ENCODE measurements at places on chromosomes 16 and 17.

DNA sequence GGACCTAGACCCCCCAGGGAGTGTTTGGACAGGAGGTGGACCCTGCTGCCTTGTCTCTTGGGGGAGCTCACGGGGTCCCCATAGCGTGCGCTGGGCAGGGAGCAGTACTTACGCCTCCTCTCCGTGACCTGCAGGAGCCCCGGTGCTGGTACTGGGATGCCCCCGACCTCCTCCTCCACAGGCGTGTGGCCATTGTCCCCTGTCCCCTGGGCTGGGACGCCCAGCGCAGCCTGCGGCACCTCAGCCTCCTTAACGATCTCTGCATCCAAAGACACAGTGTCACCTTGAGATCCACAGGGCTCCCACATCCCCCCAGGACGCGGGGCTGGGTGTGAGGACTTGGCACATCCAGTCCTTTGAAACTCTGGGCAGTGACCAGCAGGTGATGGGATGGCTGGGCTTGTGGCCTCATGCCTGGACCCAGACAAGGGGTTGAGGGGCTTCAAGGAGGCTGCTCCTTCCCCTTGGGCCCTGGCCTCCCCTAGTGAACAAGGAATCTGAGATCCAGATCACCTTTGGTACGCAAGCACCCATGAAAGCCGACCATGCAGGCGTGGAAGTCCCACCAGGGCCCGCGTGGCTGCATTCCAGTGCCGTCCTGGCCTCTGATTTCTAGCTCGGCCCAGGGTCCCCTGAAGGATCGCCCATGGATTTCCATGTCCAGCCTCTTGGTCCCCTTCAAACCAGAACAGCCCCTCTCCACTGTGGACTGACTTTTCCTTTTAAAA is 9.9 kb downstream of the DBNDD1 start:
- DNase-seq = no peak

- DNase-seq = peak; percentile 41
Measured at GRCh38 chr17:72560303-72561247, 439.8 kb downstream of the SOX9 start.

- DNase-seq = no peak
Measured at GRCh38 chr17:79970576-79971068, 65.0 kb downstream of the TBC1D16 start.

DNA sequence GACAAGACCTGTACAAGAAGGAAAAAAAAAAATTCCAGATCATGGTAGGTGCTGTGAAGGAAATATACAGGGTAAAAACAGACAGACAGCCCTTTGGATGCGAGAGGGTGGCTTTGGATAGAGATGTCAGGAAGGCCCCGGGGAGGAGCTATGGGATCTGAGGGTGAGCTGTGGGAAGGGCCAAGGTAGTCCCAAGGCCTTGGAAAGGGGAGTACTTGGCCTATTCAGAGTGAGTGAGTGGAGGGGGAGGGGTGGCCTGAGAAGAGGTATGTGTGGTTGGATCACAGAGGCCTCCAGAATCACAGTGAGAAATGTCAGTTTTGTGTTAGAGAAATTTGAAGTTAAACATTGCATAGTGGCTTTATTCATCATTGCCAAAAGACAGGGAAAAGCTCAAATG is 31.2 kb upstream of the AKTIP start:
- DNase-seq = no peak

DNA sequence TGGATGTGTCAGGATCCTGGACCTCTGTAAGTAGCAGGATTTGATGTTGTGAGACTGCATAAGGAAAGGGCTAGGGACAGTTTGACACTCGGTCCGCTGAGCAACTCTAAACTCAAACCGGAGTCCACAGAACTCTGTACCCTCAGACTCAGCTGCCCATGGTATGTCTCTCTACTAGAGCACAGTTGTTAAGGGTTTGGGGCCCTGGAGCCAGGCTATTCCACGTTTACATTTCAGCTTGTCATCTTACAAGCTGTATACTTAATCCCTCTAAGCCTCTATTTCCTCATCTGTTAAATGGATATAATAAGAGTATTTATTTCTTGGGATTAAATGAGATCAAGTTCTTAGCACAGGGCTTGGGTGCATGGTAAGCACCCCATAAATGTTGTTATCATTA is 27.9 kb downstream of the HOXB1 start:
- no peak for DNase-seq

GRCh38 chr16:83779886-83780285 is 27.9 kb upstream of the HSBP1 start:
- DNase-seq = peak; percentile 54

GRCh38 chr17:53818929-53819328 is 3.8 kb upstream of the KIF2B start:
- DNase-seq = no peak

DNA sequence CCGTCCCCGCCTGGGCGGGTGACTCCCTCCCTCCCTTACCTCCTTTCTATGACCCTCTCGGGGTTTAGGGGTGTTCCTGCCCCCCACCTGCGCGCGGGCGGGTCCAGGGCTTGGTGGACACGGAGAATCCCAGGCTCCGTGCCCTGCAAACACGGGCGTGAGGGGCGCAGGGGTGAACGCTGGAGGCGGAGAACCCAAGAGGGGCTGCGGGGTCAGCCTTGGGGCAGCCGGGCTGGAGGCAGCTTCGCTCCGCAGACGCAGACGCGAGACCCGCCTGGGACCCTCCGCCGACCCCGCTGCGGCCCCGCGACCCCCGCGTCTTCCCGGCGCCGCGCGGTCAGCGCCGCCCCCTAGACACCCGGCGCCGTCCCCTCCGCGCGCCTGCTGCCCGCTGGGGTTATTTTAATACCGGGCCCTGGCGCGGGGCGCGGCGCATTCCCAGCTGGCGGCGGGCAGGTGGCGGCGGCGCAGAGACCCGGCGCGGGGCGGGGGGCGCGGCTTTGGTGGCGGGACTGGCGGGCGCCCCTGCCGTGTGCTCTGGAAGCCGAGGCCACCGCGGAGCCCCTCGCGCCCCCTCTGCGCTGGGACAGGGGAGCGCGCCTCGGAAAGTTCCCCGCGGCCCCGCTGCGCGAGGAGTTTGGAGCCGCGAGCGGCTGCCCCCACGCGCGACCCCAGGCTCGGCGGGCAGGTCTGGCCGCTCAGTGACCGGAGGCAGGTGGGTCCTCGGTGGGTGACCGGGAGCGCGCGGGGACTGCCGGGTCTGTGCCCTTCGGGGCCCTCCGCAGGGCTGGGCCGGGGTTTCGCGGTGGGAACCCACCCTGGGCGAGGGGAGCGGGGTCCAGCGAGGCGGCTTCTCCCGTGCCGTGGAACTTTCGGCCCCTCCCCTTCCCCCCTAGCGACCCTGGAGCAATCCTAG is at the start of gene UTS2R:
Gene UTS2R (plus strand): TSS at position 433 of the 916 bp plus-strand sequence. CDS start 2,560 bp downstream, outside the sequence.
- DNase-seq = no peak

DNA sequence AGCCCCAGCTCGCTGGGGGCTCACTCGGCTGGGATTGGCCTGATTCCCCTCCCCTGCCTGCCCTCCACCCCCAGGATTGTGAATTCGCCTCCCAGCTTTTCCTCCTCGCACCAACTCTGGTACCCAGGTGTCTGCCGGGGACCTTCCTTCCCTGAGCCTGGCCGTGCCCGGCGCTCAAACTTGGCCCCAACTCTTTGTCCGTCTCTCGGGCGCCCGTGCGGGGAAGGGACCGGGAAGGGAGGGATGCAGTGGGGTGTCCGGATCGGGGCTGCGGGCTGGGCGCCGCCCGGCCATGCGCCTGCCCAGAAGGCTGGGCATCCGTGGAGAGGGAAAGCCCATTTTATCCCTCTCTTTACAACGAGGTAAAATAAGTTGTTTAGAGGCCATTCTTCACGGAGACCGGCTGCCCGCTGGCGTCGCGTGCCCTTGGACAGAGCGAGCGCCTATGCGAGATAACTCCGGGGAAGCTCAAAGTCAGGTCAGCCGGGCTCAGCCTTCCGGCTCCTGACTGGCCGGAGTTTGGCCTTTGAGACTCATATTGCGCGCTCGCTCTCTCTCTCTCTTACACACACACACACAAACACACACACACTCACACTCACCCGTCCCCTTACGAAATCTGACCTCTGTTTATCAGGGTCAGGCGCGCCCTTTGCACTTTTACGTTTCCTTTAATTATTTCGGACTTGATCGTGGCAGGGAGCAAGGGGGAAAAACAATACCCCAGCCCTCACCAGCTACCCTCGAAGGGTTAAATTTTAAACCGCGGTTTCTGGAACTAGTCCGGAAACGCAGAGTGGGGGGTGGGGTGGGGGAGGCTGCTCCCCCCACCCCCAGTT is 774 bp upstream of the MAF start:
- no peak for DNase-seq

GRCh38 chr16:50449800-50450199 is 81.0 kb upstream of the BRD7 start:
- no peak for DNase-seq

DNA sequence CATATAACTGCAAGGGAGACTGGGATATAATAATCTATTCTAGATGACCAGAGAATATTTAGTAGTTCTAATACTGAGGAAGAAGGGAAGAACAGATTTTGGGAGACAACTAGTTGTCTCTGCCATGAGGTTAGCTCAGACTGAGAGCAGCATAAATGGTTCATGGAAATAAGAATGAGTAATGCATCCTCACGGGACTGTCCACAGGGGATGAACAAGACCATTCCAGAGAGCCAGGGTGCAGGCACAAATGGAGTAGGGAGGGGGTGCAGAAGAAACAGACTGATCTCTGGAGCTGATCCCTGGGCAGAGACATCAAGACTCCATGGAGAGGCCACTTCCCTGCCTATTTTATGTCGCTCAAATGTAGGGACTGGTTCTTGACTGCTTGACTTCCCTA is 30.4 kb downstream of the NLRC5 start:
- no peak for DNase-seq

GRCh38 chr16:88740727-88741055 is 34.4 kb downstream of the CTU2 start:
- no peak for DNase-seq

All from fibroblast of skin of right quadriceps (primary cell).